Psoas muscle (tissue), 8 donors: ENCODE measurements at places on chromosomes 3 and 15. TPM values are rescaled to one million over a fixed set of nuclear protein-coding genes. Genes with fewer than 3 reads are reported as not detected.

DNA sequence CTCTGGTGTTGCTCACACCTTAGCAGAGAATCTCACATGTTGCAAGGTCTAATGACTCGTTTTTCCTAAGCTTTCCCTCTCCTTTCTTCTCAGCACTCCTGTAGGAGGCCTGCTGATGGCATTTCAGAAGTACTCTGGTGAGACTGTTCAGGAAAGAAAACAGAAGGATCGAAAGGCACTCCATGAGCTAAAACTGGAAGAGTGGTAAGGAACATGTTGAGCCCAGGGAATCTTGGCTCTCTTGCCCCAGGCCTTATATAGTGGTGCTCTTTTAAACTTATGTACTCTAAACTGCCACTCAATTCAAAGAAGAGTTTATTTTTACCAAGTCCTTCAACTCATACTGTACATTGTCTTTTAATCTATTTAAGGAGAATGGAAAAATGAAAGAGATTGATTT lies 18.8 kb downstream of the TIMMDC1 start:
- H3K27ac ChIP-seq: no peak overlapping the region
- no peak overlapping the region for H3K4me3 ChIP-seq
- no peak for DNase-seq
- H3K36me3 ChIP-seq: peaks cover 99% of the 10 kb centered on the region
- no peaks in the 10 kb centered on the region for H3K27me3 ChIP-seq

- H3K27me3 ChIP-seq: no peaks in the 10 kb centered on the region
- no peak overlapping the region for H3K27ac ChIP-seq
- H3K4me1 ChIP-seq: no peaks in the 10 kb centered on the region
- no peaks in the 10 kb centered on the region for H3K36me3 ChIP-seq
- no peak overlapping the region for H3K4me3 ChIP-seq
Observed at GRCh38 chr3:65338571-65338970, 650.8 kb upstream of the ADAMTS9 start.

DNA sequence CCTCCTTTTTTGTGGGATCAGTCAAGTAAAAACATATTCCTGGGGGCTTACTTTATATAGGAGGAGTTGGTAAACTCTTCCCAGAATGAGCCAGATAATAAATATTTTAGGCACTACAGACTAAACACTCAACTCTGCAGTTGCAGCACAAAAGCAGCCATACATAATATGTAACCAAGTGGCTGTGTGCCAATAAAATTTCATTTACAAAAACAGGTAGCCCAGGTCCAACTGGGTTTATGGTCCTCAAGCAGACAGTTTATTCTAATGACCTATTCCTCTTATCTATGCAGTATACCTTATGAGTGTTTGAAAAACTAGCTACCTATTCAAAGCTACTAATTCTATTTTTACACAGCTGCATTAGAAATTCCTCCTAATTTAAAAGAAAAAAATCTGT lies 61.8 kb downstream of the FAIM start:
- no peaks in the 10 kb centered on the region for H3K4me1 ChIP-seq
- no peak for DNase-seq
- no peaks in the 10 kb centered on the region for H3K27me3 ChIP-seq
- H3K4me3 ChIP-seq: no peak overlapping the region
- no peaks in the 10 kb centered on the region for H3K36me3 ChIP-seq
- H3K27ac ChIP-seq: no peak overlapping the region

- DNase-seq: peak; percentile 21
- no peak overlapping the region for H3K4me3 ChIP-seq
- no peaks in the 10 kb centered on the region for H3K27me3 ChIP-seq
- H3K27ac ChIP-seq: no peak overlapping the region
Observed at GRCh38 chr15:65841121-65841930, 28.0 kb upstream of the RAB11A start.

DNA sequence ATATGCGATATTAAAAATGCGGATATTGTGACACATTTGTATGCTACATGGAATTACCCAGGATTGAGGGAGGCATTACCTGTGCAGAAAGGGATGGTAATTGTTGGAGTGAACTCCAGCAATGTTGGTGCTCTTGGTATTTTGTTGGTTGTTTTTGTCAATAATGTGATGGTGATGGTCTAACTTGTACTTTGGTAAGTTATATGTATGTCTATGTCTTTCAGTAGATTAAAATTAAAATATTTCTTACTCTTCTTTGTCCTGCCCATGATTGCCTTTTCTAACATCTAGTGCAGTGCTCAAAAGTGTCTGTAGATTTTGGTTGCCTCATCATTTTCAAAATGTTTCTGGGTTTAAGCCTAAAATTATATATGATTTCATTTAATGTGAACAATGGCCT lies 192.7 kb downstream of the ROBO2 start:
- no peak overlapping the region for H3K27ac ChIP-seq
- no peak for DNase-seq
- no peaks in the 10 kb centered on the region for H3K27me3 ChIP-seq
- H3K4me3 ChIP-seq: no peak overlapping the region

GRCh38 chr3:86921971-86922680 lies 68.8 kb downstream of the VGLL3 start:
- H3K27me3 ChIP-seq: no peaks in the 10 kb centered on the region
- H3K4me1 ChIP-seq: no peaks in the 10 kb centered on the region
- H3K36me3 ChIP-seq: no peaks in the 10 kb centered on the region
- DNase-seq: no peak

Gene GRAMD1C
- 0.81 TPM for total RNA-seq

Gene PATL2
- total RNA-seq: 0.74 TPM
